ENCODE measurements at places on chromosomes 6 and 20.

DNA sequence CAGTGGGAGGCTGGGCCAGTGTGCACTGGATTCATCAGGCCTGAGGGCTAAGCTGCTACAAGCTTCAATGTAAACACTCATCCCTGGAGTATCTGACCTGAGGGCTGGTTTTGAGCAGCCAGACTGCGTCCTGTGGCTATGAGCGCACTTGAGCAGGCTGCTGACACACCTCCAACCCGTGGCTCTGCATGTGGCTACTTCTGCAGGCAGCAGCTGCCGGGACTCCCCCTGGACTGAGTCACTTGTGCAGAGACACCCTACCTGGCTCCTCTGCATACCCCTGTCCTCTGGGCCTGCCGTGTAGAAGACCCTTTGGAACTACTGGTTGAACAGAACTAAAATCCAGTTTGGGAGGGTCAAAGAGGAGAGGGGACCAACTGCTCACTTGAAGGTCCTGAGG is 172.0 kb downstream of the SCP2D1 start:
- DNase-seq: no peak

- no peak for DNase-seq
Observed at GRCh38 chr6:155219299-155219698, 44.5 kb upstream of the CLDN20 start.

GRCh38 chr6:22399693-22400092 is 102.9 kb upstream of the PRL start:
- no peak for DNase-seq

- DNase-seq: no peak
Observed at GRCh38 chr6:87832025-87832825, 130.2 kb upstream of the AKIRIN2 start.

GRCh38 chr6:158272324-158272723 is 39.9 kb upstream of the TULP4 start:
- DNase-seq: no peak

GRCh38 chr6:164812706-164813105 is 496.7 kb downstream of the C6orf118 start:
- no peak for DNase-seq

DNA sequence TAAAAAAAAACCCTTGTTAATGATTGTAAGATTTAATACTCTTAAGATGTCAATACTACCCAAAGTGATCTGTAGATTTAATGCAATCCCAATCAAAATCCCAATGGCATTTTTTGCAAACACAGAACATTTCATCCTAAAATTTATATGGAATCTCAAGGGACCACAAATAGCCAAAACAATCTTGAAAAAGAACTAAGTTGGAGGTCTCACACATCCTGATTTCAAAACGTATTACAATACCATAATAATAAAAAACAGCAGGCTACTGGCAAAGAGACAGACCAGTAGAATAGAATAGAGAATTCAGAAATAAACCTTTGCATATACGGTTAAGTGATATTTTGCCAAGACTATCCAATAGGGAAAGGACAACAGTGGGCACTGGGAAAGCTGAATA is 331.9 kb upstream of the JARID2 start:
- no peak for DNase-seq

DNA sequence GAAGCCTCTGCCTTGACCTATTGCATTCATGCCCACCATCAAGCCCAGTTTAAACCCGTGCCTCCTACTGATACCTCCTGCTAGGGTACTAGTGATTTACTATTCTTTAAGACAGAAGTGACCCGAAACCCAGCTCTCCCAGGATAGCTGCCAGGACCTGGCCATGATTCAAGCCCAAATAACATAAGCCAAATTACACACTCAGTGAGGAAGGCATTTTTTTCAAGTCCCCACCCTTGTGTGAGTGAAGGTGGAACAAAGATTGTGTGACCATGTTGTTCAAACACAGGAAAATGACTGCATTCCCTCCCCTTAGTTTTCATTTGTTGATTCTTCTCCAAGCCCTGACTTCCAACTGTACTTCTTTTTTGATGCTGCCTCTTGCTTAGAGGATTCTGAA is 3.7 kb upstream of the KAT14 start:
- DNase-seq: no peak

GRCh38 chr6:13813621-13814175 is 659 bp downstream of the MCUR1 start:
- DNase-seq: peak; percentile 71

DNA sequence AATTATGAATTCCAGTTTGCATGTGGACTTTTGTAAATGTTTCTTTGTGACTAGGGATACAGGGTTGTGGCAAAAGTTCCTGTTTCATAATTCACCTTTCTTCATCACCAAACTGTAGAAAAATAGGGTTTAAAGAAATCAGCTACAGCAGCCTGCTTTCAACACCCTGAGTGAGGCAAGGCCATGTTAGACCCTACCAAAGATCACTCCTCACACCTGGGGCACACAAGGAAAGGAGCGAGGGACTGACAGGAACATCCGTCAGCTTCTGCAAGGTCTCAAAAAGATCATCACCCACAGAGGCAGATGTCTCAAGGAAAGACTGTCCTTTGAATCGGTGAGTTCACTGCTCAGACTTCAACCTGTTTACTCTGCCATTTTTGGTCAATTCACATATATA is 10.5 kb upstream of the STX11 start:
- no peak for DNase-seq

GRCh38 chr6:96853083-96853482 is 15.8 kb upstream of the GPR63 start:
- no peak for DNase-seq
